Tibial nerve (tissue), 4 donors: ENCODE measurements at places on chromosomes 3 and 15. TPM values are rescaled to one million over a fixed set of nuclear protein-coding genes. Genes with fewer than 3 reads are reported as not detected.

DNA sequence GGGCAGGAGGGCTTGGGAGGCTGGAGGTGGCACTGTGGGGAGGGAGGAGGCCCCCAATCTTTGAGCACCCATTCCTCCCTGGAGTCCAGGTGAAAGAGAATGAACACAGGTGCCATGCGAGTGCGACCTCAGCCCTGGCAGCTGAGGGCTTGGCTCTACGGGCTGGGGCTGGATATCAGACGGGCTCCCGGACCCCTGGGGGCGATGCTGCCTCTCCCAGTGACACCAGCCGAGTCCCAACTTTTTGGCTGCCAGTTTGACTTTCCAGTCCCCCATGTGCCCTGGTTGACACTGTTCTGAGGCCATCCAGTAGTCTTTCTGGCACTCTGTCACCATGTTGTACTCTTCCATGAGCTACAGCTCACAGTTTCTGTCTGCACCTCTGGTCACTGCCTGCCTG is 1.2 kb downstream of the VILL start:
- H3K4me1 ChIP-seq, result no peaks in the 10 kb centered on the region
- H3K27ac ChIP-seq, result no peak overlapping the region
- no peaks in the 10 kb centered on the region for H3K36me3 ChIP-seq
- DNase-seq, result peak; percentile 9

The SKOR1 gene
- total RNA-seq, result 1.5 TPM

DNA sequence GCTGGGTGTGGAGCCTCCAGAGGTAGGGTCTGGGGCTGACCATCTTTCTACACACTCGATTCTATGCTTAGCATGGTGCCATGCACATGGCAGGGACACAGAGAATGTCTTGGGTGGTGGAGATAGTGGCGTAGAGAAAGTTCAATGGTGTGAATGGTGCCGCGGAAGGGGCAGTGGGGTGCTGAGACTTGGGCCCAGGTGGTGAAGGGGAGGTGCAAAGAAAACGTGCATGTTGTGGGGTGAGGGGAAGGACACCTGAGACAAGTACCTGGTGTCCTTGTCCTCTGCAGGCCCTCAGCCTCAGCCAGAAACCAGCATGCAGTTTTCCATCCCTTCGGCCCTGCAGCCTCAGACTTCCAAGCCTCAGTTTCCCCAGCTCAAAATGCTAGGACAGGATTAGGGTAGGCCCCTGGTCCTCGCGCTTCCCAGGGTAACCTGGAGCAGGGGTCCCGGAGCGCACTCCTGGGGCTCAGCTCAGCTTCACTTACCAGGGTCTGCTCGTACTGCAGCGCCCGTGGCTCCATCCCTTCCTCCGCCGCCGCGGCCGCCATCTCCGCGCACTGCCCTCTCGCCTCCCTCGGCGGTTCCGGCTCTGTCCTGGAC is 375 bp downstream of the CLCN2 start:
- peak overlapping the region; percentile 98 for H3K4me3 ChIP-seq
- H3K27ac ChIP-seq, result peak overlapping the region; percentile 92
- no peaks in the 10 kb centered on the region for H3K27me3 ChIP-seq
- no peak for DNase-seq

- H3K4me3 ChIP-seq, result no peak overlapping the region
- peaks cover 11% of the 10 kb centered on the region for H3K4me1 ChIP-seq
- no peak for DNase-seq
- no peaks in the 10 kb centered on the region for H3K36me3 ChIP-seq
- H3K27ac ChIP-seq, result no peak overlapping the region
These were observed 34.7 kb downstream of the XXYLT1 start for GRCh38 chr3:195236076-195236798.

The VIPR1 gene
- total RNA-seq, result 12.9 TPM

- H3K4me3 ChIP-seq, result no peak overlapping the region
- no peak overlapping the region for H3K27ac ChIP-seq
- H3K36me3 ChIP-seq, result no peaks in the 10 kb centered on the region
These were observed 94.8 kb downstream of the ATP8B4 start for GRCh38 chr15:50024281-50024680.

DNA sequence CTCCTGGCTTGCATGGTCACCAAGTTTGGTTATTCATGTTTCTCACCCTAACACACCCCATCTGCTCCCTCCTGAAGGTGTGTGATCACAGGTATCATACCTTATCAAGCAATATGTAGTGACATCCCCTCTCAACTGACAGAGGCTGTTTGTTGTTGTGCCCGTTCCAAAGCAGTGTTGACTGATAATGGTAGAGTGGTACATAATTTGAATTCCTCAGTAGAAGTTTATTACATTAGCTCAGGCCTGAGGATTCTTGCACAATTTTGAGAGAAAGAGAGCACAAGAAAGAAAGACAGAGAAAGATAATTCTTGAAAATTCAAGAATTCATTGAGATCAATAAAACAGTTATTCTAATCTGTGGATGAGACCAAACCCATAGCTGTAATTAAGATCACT is 69.1 kb upstream of the SATB1 start:
- no peak for DNase-seq
- H3K36me3 ChIP-seq, result no peaks in the 10 kb centered on the region
- H3K4me1 ChIP-seq, result no peaks in the 10 kb centered on the region
- no peak overlapping the region for H3K4me3 ChIP-seq
- H3K27me3 ChIP-seq, result no peaks in the 10 kb centered on the region
- no peak overlapping the region for H3K27ac ChIP-seq

DNA sequence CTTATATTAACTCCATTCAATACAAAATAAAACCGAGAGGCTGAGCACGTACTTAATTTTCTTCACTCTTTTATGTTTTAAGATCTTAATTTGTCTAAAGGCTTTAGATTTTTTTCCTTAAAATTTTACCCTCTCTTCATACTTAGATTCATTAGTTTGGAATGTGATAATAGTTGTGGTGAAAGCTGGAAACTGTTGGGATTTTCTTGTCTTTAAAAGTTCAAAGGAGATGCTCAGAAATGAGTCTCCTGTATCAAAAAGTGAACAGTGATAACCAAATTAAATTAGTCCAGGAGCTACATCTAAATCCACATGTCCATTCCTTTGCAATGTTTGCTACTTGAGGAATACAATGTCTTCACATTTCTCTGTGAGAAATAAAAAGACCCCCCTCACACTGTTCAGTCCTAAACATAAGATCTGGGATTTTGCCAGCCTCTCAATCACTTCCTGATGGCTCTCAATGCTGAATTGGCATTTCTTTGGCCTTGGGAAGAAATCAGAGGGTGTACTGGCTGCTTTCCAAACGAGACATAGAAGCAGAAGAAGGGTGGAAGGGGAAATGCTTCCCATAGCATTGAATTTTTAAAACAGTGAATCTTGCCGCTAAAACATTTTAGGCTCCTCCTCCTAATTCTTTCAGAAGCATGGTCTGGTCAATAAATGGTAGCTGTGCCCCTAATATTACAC is 245.0 kb downstream of the SHOX2 start:
- no peak overlapping the region for H3K4me3 ChIP-seq
- no peaks in the 10 kb centered on the region for H3K36me3 ChIP-seq
- no peaks in the 10 kb centered on the region for H3K4me1 ChIP-seq
- H3K27me3 ChIP-seq, result no peaks in the 10 kb centered on the region
- DNase-seq, result no peak

- H3K27me3 ChIP-seq, result no peaks in the 10 kb centered on the region
- H3K4me1 ChIP-seq, result no peaks in the 10 kb centered on the region
- no peak for DNase-seq
- H3K36me3 ChIP-seq, result no peaks in the 10 kb centered on the region
- H3K4me3 ChIP-seq, result no peak overlapping the region
These were observed 1459.5 kb downstream of the ZPLD1 start for GRCh38 chr3:103894162-103894822.

DNA sequence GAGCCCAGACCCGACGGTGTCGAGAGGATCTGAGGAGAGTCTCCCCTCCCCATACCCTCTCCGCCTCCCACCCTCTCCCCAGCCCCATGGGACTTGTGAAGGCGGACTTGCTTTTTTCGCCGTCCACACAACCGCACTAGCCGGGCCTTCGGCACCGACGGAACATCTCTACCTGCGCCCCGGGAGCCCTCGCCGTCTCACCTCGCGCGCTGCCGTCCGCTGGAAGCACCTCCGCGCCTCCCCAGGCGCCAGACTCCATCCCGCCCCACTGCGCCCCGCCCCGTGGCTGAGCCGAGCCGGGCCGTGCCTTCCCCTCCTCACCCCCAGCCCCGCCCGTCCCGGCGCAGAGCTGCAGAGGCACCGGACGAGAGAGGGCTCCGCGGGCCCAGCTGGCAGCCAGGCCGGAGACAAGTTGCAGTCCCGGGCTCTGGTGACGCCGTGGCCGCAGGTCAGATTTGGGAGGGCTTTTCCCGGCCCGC is at the start of the genes DUOX1 and DUOXA1:
TSS of gene DUOX1 (plus strand) at position 344 of the 479 bp plus-strand sequence. CDS start 1,973 bp downstream, outside the sequence.
TSS of gene DUOXA1 (minus strand) at position 229 of the 479 bp plus-strand sequence. CDS start 6,865 bp downstream, outside the sequence.
- no peak for DNase-seq
- H3K4me3 ChIP-seq, result peak within 1 kb of the TSS; percentile 19
- H3K27me3 ChIP-seq, result peaks cover 66% of the 10 kb centered on the region
- H3K4me1 ChIP-seq, result no peaks in the 10 kb centered on the region
- H3K27ac ChIP-seq, result no peak within 1 kb of the TSS

The LRRC31 gene
- total RNA-seq, result not detected

The ARPC4 gene
- total RNA-seq, result 154 TPM

- no peak overlapping the region for H3K4me3 ChIP-seq
- H3K4me1 ChIP-seq, result peaks cover 78% of the 10 kb centered on the region
- no peak overlapping the region for H3K27ac ChIP-seq
- H3K36me3 ChIP-seq, result no peaks in the 10 kb centered on the region
- H3K27me3 ChIP-seq, result no peaks in the 10 kb centered on the region
These were observed 4.5 kb downstream of the SOX14 start for GRCh38 chr3:137768361-137769321.

- no peaks in the 10 kb centered on the region for H3K36me3 ChIP-seq
- no peak overlapping the region for H3K27ac ChIP-seq
- DNase-seq, result no peak
- no peaks in the 10 kb centered on the region for H3K4me1 ChIP-seq
- no peaks in the 10 kb centered on the region for H3K27me3 ChIP-seq
These were observed 9.3 kb downstream of the RFTN1 start for GRCh38 chr3:16504242-16504641.

GRCh38 chr3:152352554-152352953 is 83.8 kb downstream of the MBNL1 start:
- no peaks in the 10 kb centered on the region for H3K27me3 ChIP-seq
- H3K27ac ChIP-seq, result no peak overlapping the region
- H3K4me1 ChIP-seq, result peaks cover 18% of the 10 kb centered on the region
- H3K4me3 ChIP-seq, result no peak overlapping the region
- H3K36me3 ChIP-seq, result peaks cover 3% of the 10 kb centered on the region
- no peak for DNase-seq

The GRM7 gene
- total RNA-seq, result 0.22 TPM

DNA sequence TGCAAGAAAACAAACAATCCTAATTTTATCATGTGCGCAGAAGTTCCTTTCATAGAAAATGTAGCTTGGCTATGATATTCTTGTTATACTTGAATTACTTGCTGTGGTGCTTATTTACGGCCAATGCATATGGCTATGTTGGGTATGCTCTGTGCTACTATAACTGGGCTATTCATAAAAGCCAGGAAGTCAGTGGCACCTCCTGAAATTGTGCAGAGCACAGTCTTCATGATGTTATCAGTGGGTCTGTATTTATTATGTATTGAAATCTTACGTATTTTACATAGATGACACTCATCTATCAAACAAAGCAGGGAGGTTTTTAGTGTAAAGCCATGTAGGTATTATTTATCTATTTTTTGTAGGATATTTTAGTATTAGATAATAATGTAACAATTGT is 196.5 kb upstream of the NAALADL2 start:
- H3K4me3 ChIP-seq, result no peak overlapping the region
- no peaks in the 10 kb centered on the region for H3K4me1 ChIP-seq
- H3K27me3 ChIP-seq, result no peaks in the 10 kb centered on the region
- no peak for DNase-seq
- no peaks in the 10 kb centered on the region for H3K36me3 ChIP-seq
- H3K27ac ChIP-seq, result no peak overlapping the region

The LMAN1L gene
- not detected for total RNA-seq

The NR1I2 gene
- not detected for total RNA-seq

The GPR27 gene
- total RNA-seq, result 5.0 TPM

DNA sequence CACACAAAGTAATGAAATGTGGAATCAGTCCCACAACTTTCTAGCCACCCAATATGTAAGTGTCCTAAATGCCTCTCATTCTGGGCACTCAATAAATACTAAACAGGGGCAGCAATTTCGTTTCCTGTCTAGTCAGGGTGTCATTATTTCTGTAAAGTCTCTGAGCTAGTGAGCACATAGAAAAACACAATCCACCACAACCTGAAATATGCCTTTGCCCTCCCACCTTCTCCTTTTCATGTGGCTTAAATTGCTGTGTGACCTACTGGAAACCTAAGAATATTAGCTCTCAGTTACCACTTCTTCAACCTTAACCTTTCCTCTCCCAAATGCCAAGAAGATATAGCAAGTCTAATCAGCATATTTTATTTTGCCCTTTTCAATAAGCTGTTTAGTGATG is 456.3 kb upstream of the KCNMB2 start:
- no peak overlapping the region for H3K27ac ChIP-seq
- no peaks in the 10 kb centered on the region for H3K27me3 ChIP-seq
- no peak for DNase-seq
- peaks cover 10% of the 10 kb centered on the region for H3K4me1 ChIP-seq

The OR5AC2 gene
- total RNA-seq, result not detected

- peak overlapping the region; percentile 38 for H3K4me3 ChIP-seq
- H3K4me1 ChIP-seq, result peaks cover 57% of the 10 kb centered on the region
- no peaks in the 10 kb centered on the region for H3K27me3 ChIP-seq
These were observed 2.8 kb downstream of the OCA2 start for GRCh38 chr15:28096411-28096669.

GRCh38 chr3:140085001-140085400 is 150.0 kb downstream of the CLSTN2 start:
- H3K4me1 ChIP-seq, result no peaks in the 10 kb centered on the region
- no peaks in the 10 kb centered on the region for H3K27me3 ChIP-seq
- no peak overlapping the region for H3K27ac ChIP-seq
- H3K36me3 ChIP-seq, result no peaks in the 10 kb centered on the region
- DNase-seq, result no peak

GRCh38 chr15:51492528-51492927 is 130.0 kb downstream of the DMXL2 start:
- H3K4me3 ChIP-seq, result no peak overlapping the region
- no peaks in the 10 kb centered on the region for H3K4me1 ChIP-seq

DNA sequence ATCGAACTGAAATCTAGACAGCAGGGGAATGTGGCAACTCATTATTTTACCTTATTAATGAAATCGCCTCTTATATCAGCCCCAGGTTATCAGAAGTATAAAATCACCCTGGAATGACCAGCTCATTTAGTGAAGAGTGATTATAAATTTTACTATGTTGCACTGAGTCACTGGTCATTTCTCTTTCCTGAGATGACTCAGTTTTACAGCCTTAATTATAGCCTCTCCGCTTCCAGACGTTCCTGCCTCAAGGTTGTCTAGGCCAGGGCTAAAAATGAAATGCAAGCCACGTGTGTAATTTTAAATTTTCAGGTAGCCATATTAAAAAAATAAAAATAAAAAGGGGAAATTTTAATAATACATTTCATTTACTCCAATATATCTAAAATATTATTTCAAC is 33.3 kb downstream of the DET1 start:
- no peaks in the 10 kb centered on the region for H3K4me1 ChIP-seq
- no peaks in the 10 kb centered on the region for H3K36me3 ChIP-seq
- DNase-seq, result no peak
- no peaks in the 10 kb centered on the region for H3K27me3 ChIP-seq
